Effector CD4-positive, alpha-beta T cell (primary cell): ENCODE measurements at places on chromosomes 6 and 20.

DNA sequence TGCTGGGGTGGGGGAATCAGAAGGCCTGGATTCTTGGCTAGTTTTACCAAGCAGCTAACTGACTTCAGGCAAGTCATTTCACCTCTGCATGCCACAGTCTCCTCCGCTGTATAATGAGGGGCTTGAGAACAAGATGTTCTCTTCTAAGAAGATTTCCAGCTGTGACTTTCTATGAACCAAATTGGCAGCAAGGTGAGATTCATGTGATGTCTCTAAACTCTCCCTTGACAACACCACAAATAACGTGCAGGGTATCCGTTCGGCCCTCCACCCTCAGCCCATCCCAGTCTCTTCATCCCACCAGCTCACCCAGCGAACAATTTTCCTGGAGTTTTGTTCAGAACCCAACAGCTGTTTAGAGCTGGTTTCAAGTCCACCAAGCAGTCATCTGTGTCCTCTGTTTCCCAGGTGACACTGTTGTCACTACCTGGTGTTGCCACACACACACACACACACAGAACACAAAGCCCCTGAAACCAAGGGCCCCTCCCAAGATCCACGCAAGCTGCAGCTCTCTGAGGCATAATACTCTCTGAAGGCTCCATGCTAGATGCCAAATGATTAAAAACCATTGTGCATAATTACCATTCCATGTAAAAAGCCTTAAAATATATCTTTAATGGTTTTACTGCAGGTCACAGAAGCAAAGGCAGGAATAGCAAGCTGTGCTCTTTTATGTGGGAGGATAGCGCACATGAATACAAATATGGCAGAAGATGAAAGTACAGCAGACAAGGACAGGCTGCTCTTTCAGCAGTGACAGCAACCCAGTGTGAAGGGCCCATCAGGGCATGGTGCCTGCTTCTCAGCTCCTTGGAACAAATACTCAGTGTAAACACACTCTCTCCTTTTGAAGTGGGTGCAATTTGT is 48.2 kb downstream of the ARHGAP18 start:
- DNase-seq: no peak

- peak; percentile 45 for DNase-seq
These were observed 1.3 kb downstream of the SRF start for GRCh38 chr6:43172104-43173007.

DNA sequence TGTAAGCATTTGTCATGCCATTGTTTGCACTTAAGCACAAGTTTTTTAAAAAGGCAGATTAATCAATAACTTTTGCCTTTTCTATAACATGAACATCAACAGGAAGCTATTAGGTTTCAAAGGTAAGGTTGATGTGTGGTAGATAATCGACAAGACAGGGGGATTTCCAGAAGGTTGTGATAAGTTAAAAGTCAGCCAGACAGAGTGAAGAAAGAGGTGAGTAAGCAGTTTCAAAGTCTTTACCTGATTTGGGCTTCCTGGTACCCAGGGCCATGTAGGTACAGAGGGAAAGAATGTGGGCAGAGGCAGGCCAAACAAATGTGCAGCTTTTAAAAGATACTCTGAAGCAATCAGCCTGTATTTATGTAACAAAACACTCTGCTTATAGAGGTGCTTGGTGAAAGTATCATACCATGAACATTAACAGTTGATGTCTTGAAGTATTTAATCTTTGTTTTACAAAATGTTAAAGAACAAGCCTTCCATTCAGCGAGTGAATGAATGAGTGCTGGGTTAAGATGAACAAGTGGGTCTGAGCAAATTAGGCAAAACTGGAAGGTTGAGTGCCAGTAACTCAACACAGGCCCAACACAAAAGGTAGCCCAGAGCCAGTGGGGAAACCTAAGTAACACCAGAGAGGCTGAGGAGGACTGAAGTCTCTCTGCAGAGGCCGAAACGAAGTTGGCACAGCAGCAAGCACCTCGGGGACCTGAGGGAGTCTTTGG is 60.2 kb downstream of the LRRC1 start:
- DNase-seq: no peak

GRCh38 chr6:40504274-40504673 is 82.9 kb downstream of the LRFN2 start:
- DNase-seq: no peak

GRCh38 chr6:35243386-35243958 is 16.1 kb upstream of the ZNF76 start:
- no peak for DNase-seq
